Breast epithelium (tissue), 4 donors: ENCODE measurements at places on chromosomes 5 and 9. TPM values are rescaled to one million over a fixed set of nuclear protein-coding genes. Genes with fewer than 3 reads are reported as not detected.

Gene IFNB1
- not detected for total RNA-seq

Gene PPP3R2
- total RNA-seq, result not detected

Gene PFN3
- not detected for total RNA-seq

Gene HACD4
- 4.0 TPM for total RNA-seq
